ENCODE measurements at places on chromosomes 4 and X.

DNA sequence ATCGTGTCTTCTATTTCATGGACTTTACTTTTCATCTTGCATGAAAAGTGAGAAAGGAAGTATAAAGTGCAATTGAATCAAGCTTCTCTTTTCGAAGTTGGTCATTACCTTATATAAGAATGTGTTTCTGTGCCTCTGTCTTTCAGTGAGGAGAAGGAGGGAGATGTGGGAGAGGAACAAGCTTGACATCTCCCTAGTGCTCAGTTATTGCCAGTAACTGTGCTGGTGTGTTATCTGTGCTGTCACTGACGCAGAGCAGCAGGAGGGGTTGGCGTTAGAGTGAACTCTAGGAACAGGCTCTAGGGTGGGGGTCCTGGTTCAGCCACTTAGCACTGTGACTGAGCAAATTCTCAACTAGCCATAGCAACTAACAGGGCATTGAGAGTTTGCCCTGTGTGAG, 34.0 kb upstream of the TBC1D9 start:
- DNase-seq = no peak

DNA sequence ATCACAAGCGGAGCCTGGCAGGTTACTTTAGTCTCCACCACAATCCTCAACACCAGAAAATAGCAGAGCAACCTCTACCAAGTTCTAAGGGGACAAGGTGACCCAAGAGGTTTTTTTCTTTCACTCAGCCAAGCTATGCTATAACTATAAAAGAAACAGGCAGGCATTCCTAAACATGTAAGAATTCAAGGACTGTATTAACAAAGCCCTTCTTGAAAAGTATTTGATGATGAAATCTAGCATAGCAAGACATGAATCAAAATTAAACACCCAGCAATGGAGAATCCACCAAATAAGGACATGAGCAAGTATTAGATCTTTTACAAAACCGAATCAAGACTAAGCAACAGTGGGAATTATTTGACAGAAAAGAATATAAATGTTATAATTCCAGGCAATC, 25.7 kb upstream of the C1QTNF7 start:
- no peak for DNase-seq

- DNase-seq = peak; percentile 13
Observed at GRCh38 chrX:129549124-129549523, 9.1 kb downstream of the OCRL start.

DNA sequence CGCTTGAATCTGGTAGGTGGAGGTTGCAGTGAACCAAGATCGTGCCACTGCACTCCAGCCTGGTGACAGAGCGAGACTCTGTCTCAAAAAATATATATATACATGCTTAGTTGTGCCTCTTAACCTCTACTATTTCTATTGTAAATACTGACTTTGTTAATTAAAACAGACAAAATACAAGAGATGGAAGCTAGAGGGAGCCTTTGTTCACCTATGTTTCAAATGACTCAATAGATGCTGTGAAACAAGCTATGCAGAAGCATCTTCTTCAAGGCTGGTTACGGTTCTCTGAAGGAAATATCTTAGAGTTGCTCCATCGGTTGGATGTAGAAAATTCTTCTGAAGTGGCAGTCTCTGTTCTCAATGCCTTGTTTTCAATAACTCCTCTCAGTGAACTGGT, 6.2 kb downstream of the NCAPG start:
- no peak for DNase-seq

DNA sequence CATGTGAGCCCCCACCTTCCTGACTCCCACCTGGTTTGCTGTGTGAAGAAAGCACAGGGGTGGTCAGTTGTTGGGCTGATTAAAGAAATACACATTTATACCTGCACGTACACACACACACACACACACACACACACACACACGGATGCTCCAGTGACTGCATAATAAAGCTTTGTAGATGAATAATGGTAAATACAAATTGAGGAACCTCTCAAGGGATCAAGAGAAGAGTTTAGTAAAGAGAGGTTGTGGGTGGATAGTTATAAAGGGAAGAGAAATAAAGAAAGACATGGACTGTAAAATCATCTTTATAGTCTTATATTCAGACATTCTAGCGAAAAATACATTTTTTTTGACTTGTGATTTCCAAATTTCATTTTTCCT, 144.1 kb downstream of the MGST2 start:
- DNase-seq = no peak

GRCh38 chrX:98380556-98380955, 1496.8 kb downstream of the RPA4 start:
- DNase-seq = no peak

- no peak for DNase-seq
Observed at GRCh38 chr4:150976478-150977118, 38.5 kb downstream of the LRBA start.

DNA sequence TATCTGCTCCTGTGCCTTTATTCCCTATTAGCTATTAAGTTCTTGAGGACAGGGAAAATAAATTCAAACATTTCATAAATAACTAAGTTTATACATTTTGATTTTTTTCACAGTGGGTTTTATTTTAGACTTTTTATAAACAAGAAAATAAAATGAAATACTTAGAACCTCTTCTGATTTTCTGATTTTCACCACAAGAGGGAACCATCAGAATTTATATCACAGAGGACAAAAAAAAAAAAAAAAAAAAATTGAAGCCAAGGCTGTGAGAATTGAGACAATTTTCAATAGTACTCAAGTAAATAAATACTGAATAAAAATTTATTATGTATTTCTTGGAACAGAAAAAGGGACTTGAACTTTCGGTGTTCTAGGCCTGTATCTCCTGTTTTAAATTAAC, 288.1 kb downstream of the SH3BGRL start:
- no peak for DNase-seq

- no peak for DNase-seq
Observed at GRCh38 chrX:153582896-153583295, 16.0 kb downstream of the CCNQ start.

GRCh38 chr4:15455290-15455689, 14.4 kb upstream of the CC2D2A start:
- DNase-seq = no peak

- no peak for DNase-seq
Observed at GRCh38 chr4:107994894-107995293, 5.2 kb downstream of the HADH start.

GRCh38 chr4:138275216-138275615, 33.1 kb upstream of the SLC7A11 start:
- DNase-seq = no peak

DNA sequence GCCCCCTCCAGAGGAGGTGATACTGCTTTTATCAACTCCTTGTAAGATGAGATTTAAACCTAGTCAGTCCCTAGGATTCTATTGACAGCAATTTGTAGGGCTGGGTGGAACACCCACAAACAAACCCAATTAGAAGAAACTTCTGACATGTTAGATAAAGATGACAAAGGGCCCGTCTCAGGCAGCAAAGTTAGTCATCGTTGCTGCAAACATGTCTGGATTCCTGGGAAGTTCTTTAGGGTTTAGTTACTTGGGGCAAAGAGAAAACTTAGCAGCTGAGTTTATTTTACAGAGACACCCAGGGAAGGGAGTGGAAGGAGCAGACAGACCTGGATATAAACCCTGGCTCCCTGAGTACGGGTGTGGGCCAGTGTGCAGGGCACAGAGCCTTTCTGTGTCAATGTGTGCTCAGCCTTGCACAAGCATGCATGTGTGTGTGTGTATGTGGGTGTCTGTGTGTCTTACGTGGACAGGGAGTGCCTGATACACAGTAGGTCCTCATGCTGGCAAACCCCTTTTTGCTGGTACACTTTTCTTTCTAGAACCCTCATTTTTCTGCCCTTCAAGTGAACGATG, 130.0 kb upstream of the STX18 start:
- no peak for DNase-seq

GRCh38 chr4:87033902-87034301, 99.1 kb downstream of the AFF1 start:
- DNase-seq = no peak

DNA sequence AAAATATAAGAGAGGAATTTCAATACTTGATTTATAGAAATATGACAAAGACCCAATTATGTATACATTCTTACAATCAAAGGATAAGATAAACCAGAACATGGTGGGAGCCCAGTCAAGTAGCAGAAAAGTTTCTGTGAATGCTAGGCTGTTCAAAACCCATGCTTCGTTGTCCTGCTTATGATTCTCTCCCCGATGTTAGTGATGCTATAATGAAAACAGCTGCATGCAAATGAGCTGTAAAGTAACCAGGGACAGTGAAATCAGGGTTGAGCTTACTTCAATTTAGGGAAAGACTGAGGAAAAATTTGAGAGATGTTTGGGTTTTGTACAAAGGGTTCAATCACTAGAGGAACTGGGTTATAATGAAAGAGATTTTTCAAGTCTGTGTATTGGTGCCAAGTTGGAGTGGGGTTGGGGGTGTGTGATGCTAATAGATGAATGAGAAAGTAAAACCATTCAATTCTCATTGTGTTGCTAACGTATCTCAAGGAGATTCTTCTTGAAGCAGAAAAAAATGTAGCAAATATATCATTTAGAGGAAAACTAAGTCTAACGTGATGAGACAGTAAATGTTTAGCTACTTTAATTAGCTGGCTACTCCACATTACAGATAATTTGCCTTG, 59.3 kb upstream of the PPP1R2C start:
- no peak for DNase-seq

DNA sequence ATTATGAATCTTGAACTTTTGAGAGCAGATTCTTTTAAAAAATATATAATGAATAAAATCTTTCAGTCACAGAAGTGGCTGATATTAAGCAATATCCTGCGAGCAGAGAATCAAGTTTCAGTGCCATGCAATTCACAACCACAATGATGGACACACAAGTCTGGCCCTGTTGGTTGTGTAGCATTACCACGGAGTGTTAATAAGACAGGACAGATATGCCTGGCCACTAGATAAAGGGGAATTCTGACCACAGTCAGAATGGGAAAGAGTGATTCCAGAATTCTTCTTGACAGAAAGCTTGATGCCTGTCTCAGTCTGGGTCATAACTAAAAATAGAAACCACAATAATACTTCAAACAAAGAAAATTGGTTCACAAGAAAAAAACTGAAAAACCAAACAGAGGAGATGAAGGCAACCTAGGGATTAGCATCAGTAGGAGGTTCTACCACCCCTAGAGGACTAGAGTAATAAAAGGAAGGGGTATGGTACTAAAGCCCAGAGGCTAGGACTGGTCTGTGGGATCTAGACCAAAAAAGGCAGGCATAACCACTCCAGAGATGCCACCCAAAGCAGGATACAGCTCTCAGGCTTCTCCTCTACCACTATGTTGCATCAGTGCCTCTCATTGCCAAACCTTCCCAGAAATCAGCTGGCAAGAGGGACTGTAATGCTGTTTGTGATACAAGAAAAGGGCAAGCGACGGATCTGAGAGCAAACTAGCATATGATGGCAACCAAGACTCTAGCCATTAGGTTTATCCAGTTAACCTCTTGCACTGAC, 59.0 kb downstream of the RNF150 start:
- DNase-seq = no peak

GRCh38 chr4:36402008-36402758, 120.8 kb downstream of the DTHD1 start:
- no peak for DNase-seq

- DNase-seq = no peak
Observed at GRCh38 chrX:31555506-31555905, 483.7 kb upstream of the FTHL17 start.

DNA sequence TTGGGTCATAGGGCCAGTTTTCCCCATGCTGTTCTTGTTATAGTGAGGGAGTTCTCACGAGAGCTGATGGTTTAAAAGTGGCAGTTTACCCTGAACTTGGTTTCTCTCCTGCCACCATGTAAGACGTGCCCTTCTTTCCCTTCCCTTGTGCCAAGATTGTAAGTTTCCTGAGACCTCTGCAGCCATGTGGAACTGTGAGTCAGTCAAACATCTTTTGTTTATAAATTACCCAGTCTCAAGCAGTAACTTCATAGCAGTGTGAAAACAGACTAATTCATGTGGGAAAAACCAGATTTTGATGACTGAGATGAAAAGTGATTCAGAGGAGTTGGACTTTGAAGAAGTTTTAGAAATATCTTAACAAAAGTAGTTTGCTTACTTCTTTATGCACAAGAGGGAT, 101.4 kb downstream of the ARHGAP10 start:
- no peak for DNase-seq

DNA sequence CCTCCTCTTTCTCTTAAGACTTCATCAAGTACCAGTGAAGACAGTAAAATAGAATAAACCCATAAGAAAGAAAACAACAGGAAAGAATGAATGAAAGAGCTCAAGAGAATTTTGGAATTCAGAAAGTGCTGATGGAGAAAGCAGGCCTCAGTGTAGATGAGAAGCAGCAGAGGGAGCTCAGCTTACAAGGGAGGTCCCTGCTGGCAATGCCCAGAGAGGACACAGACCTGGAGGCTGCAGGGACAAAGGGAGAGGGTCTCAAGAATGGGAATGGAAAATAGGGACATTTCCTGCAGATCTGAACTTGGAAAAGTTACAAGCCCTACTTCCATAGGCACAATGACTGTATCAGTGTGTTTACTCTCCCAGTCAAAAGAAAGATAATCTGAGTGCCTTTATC, 64.5 kb upstream of the MAGEA10 start:
- no peak for DNase-seq

GRCh38 chr4:108849611-108850168, 86.8 kb upstream of the ETNPPL start:
- DNase-seq = no peak

GRCh38 chr4:139624441-139625092, 41.1 kb upstream of the MGST2 start:
- no peak for DNase-seq

- no peak for DNase-seq
Observed at GRCh38 chr4:111681751-111682150, 463.5 kb upstream of the FAM241A start.

- DNase-seq = no peak
Observed at GRCh38 chr4:17807446-17807845, 3.1 kb downstream of the DCAF16 start.

DNA sequence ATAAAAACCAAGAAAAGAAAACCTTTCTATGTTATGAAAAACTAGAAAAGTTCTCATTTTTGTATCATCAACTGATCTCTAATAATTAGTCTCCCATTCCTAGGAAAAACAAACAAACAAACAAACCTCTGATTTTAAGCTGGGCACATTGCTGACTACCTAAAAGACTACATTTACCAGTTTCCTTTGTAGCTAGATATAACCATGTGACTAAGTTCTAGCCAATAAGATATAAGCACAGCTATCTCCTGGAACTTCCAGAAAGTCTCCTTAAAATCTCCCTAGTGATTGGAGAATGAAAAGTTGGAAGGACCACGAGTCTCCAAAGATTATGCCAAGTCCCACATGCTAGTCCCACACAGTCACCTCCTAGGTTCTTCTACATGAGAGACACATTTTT, 108.9 kb downstream of the NR3C2 start:
- no peak for DNase-seq

DNA sequence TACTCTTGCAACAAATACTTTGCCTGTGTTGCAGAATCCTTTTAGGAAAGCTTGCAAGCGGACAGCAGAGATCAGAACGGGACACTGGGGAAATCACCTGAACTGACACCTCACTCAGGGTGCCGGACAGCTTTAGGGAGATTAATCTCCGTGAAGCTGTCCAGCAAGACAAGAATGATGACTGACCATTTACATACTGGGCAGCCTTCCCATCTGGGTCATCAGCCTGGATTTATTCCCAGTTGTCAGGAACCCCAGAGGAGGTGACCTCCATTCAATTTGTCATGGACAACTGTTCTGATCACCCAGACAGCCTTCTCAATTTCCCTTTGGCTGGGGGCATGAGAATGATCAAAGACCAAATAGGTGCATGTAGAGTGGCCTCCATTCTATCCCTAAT, 93.0 kb upstream of the EGFL6 start:
- no peak for DNase-seq
